ENCODE measurements at places on chromosomes 2 and 18.
A peak's percentile ranks its signal among the peaks of the same experiment; 100 is the strongest.

GRCh38 chr18:51039138-51040112 is 9.4 kb downstream of the SMAD4 start:
- no peak for DNase-seq

DNA sequence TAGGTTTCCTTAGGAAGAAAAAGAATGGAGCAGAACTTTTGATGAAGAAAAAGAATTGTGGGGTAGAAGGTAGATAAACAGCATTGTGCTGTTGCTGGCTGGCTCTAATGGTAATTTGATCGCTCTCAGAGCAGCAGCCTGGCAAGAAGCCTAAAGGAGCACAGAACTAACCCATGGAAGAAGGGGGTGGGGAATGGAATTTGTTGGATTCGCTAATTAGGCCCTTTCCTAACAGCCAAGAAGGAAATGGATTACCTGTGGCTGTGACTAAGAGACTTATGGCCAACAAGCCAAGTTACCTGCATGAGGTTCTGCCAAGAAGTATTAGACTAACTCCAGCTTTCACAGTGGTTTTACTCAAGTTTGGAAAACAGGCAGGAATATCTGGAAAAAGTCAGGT is 210.6 kb downstream of the IKZF2 start:
- DNase-seq, result no peak

DNA sequence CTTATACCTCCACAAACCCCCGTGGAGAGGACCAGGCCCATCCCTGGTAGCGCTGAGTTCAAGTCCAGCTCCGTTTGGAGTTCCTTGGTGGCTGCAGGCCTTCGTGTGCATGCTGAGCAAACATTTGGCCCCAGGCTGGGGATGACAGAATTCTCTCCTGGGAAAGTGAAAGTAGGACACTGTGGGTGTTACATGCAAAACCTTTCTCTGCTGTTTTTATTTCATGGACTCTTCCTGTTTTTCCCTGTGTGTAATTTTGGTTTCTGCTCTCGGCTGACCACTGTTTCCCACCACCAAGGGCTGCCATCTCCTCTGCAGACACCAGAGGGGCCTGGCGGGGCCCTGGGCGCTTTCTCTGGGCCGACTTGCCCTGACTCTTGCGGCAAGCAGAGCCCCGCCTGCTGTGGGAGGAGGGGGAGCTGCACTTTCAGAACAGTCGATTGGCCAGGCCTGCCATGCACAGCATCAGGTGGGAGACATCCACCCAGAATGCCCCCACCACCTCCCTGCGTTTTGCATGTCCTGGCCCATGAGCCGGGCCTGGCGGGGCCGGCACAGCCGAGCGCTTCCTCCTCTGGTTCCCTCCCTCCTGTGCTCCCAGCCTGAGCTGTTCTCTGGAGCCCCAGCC is 102.4 kb downstream of the CABLES1 start:
- DNase-seq, result peak; percentile 54

GRCh38 chr2:238696331-238696730 is 151.6 kb upstream of the TWIST2 start:
- DNase-seq, result no peak

DNA sequence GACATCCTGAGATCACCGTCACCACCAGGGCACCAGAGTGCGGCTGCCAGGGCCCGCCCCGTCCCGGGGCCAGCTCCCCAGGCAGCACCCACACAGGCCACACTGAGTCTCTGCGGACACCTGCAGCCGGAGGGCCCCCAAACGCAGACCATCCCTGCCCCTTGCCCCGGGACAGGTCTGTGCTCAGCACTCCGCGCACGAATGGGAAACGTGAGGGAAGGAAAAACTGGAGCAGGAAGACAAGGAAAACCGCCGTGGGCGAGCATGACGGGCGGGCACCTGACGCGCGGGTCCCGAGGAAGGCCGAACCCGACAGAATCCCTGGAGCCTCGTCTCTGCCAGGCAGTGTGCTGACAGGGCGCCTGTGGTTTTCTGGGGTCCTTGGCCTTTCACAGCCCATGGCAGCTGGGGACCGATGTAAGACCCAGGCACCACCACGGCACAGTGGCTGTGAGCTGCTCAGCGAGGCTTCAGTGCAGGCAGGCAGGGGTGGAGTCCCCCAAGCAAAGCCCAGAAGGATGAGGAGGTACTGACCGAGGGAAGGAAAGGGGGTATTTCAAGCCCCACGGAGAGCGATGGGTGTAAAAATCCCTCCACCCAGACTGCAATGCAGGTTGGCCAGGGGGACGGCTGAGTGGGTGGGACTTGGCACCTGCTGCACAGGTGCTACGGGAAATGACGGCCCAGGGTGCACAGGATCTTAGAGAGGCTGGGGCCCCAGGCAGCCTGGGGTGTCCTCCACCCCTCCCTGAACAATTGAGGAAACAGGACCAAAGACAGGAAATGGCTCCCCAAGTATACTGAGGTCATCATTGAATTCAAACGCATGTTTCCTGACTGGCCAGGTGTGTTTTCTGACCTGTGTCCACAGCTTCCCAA is 59.0 kb downstream of the PXDN start:
- DNase-seq, result no peak

- no peak for DNase-seq
Observed at GRCh38 chr2:99695130-99695943, 205.5 kb upstream of the REV1 start.

GRCh38 chr2:196278491-196278911 is 107.1 kb upstream of the STK17B start:
- DNase-seq, result no peak

- no peak for DNase-seq
Observed at GRCh38 chr18:75341267-75341666, 86.2 kb downstream of the SMIM21 start.

GRCh38 chr2:219126555-219126954 is 34.1 kb downstream of the NHEJ1 start:
- DNase-seq, result no peak

DNA sequence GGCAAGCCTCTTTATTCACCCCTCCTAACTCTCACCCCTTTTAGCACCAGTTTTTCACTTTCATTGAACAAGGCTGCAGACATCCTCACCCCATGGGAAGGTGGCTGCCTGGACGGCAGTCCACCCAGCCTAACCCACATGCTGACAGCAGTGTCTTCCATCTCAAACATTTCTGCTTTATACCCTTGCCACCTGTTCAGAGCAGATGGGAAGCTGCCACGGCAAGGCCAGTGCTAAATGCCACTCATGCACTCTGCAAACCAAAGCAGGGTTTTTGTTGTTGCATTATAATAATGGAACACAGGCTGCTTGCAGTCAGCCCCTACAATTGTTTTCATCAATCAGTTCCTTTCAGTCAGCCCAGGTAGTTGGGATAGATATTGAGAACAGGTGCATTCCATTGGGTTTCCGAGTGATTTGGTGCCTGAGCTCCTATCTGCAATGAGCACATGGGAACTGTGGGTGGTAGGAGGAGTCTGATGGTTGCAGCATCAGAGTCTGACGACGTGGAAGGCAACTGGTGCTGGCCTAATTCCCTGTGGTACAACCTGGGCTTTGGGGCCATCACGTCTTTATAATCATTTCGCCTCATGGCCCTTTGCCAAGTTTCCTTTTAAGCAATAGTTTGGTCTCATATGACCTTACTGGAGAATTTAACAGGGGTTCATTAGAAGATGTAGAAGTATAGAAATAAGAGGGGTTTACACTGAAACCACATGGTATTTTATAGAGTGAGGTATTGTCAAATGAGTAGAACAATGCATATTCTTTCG is 252.5 kb upstream of the SP5 start:
- DNase-seq, result no peak

DNA sequence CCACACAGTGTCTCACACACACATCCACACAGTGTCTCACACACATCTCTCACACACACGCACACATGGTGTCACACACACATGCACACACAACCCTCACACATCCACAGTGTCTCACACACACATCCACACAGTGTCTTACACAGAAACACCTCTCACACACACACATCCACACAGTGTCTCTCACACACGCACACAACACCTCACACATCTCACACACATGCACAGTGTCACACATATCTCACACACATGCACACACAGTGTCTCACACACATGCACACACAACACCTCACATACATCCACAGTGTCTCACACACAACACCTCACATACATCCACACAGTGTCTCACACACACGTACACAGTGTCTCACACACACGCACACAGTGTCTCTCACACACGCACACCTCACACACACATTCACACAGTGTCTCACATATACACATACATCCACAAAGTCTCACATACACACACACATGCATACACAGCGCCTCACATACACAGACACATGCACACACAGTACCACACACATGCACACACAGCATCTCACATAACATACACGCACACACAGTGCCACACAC is 473.9 kb upstream of the HS6ST1 start:
- no peak for DNase-seq

GRCh38 chr2:30939364-30939763 is 132.1 kb upstream of the CAPN13 start:
- no peak for DNase-seq

- no peak for DNase-seq
Observed at GRCh38 chr2:46569766-46570165, 90.4 kb downstream of the TMEM247 start.

DNA sequence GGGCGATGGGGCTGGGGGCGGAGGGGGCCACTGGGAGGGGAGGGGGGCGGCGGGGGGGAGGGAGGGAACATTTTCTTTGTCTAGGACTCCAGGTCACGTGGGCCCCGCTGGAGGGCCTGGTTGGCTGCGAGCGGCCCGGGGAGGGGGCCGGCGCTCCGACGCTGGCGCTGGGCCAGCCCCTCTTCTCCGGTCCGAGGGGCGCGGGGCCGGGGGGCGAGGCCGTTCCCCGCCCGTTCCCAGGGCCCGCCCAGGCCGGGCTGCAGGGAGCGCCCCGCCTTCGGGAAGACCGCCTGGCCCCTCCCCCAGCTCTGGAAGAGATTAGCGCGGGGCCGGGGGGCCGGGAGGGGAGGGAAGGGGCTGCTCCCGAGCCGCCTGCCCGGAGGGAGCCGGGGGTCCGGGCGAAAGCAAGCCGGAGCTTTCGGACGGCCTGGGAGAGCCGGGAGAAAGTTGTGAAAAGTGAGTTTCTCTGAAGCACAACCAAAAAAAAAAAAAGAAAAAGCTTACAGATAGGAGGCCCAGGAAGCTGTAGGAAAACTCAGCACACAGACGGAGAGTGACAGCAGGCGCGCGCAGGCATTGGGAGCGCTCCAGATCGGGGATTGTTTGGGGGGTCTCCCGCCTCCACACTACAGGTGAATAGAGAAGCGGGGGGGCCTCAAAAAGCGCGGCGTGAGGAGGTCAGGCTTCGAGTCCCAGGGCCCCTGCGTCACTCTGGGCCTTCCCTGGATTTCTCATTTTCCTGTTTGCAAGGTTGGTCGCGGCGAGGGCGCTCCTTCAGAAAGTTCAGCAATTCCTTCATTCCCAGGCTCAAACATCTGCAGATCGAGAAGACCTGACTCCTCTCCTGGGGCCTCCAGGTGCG is 84.1 kb upstream of the POMC start:
- no peak for DNase-seq

- no peak for DNase-seq
Observed at GRCh38 chr18:54812885-54813284, 15.4 kb upstream of the RAB27B start.

GRCh38 chr2:240392084-240392947 is 43.1 kb upstream of the GPC1 start:
- DNase-seq, result no peak

- no peak for DNase-seq
Observed at GRCh38 chr2:200968735-200969134, 5.3 kb upstream of the ORC2 start.

- DNase-seq, result no peak
Observed at GRCh38 chr18:26667046-26667445, 118.7 kb upstream of the KCTD1 start.

DNA sequence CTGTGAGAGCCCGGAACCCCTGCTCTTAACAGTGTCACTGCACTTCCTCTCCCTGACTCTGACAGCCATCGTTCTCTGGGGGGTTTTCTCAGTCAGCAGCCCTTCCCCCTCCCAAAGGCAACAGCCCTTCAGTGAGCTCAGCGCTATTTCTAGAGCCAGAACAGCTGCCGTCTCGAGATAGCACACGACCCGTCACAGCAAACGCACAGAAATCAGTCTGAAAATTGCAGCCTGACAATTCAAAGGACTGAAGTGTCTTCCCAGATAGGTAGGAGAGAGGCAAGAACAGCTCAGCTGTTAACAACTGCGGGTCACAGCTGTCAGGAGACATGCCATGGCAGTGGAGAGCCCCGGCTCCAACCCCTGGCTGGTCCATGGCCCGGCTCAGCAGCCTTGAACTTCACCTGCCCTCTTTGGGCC is 45.4 kb downstream of the ST8SIA5 start:
- DNase-seq, result no peak

- DNase-seq, result no peak
Observed at GRCh38 chr2:132896073-132896472, 226.1 kb upstream of the LYPD1 start.

DNA sequence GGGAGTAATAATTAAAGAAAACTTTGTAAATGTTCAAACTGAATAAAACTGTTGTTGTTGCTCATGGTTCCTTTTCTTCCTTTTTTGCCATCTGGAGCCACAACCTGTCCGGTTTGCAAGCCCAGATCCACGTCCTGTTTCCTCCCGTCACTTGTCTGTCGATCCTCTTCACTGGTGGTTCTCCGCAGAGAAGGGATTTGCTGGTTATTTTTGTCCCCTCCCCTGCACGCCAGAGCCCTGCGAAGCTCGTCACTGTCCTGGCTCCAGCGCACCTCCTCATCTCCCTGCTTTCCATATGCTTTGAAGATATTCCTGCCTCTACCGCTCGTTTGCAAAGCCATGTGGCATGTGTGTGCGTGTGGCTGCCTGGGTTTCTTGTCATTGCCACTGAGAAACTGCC is 461.4 kb downstream of the RNF144A start:
- no peak for DNase-seq

DNA sequence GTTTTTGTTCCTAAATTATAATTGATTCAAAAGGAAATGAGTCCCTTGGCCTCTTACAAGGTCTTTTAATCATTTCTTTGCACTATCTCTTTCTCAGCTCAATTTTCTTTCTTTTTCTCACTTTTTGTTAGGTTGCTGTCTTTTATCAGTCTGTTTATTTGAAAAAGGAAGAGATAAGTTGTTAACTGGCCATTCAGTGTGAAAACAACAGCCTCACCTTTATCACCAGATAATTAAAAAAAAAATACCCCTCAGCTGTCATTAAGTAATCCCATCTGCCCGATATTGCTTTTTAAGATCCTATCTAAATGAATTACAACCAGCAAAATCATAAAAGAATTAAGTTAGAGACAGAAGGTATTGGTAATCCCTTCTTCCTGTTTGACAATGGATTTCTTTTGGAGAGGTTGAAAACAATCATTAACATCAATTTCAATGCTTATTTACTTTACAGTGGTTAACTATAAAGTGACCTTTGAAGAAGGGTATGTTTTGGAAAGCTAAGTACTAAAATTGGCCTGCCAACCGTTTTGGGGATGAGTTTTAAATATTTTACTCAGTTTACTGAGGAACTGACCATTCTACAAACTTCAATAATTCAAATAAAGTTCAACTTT is 104.9 kb downstream of the TGIF1 start:
- DNase-seq, result no peak

Measured in H54 (cell line).